Substantia nigra (tissue), 51 donors: ENCODE measurements at places on chromosomes 7 and 10.

DNA sequence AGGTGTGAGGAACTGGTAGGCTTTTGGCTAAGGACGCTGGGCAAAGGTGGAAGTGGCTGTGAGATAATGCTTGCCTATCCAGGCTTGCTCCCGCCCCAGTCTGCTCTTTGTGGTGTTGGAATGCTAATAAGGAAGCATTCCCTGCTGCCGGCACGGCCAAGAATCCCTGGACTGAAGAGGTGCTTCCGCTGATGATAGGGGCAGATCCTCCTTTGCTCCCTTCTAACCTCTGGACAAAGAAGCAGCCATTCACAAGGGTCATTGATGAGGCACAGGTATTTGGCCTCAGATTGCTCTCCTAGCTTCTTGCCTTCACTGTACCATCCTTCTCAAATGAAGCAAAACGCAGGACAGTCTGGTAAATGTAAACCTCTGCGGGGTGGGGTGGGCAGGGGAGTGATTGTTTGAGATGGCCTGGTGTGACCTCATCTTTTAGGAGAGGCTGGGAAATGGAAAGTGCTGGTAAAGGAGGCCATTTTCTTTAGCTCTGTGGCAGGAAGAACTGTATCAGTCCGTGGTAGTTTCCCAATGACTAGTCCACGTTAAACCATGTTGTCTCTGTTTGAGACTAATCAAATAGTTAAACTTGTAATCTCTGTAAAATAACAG, 1.7 kb downstream of the PGAM1 start:
- no peak for DNase-seq

DNA sequence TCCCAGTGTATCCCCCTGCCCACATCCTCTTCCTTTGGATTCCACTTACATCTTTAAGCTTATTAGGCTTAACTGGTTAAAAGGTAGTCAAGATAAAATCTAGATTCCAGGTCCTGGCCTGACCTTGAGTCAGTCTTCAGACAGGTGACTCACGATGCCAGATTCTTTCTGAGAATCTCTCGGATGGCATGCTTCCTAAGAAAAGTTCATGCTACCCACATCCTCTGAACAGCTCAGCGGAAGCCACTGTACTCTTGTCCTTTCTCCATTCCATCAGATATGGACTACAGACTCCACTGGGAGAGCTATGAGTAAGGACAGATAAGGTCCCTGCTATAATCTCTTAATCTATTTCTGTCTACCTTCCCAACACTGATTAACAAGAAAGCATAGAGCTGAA, 43.4 kb downstream of the DNMBP start:
- DNase-seq: no peak

DNA sequence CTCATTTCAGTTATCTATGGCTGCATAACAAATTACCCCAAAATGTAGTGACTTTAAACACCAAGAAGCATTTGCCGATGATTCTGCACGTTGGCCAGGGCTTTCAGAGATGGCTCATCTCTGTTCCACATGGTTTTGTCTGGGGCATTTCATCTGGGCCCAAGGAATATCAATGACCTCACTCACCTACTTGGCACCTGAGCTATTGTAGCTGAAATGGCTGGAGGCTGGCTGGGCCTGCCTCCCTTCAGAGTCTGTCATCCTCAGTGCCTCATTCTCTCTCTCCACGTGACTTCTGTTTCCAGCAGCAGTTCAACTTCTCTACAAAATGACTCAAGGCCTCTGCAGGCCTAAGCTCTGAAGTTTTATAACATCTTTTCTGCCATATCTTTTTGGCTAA, 119.4 kb upstream of the PRR15 start:
- no peak for DNase-seq

GRCh38 chr10:106181501-106181900, 983.0 kb downstream of the SORCS1 start:
- no peak for DNase-seq

- DNase-seq: peak; percentile 81
These were observed at the start of gene TSC22D4 for GRCh38 chr7:100478958-100479660. Gene TSC22D4, minus strand, starts transcription at chr7:100479214. Its CDS starts 1,176 bp downstream, at chr7:100478038.

DNA sequence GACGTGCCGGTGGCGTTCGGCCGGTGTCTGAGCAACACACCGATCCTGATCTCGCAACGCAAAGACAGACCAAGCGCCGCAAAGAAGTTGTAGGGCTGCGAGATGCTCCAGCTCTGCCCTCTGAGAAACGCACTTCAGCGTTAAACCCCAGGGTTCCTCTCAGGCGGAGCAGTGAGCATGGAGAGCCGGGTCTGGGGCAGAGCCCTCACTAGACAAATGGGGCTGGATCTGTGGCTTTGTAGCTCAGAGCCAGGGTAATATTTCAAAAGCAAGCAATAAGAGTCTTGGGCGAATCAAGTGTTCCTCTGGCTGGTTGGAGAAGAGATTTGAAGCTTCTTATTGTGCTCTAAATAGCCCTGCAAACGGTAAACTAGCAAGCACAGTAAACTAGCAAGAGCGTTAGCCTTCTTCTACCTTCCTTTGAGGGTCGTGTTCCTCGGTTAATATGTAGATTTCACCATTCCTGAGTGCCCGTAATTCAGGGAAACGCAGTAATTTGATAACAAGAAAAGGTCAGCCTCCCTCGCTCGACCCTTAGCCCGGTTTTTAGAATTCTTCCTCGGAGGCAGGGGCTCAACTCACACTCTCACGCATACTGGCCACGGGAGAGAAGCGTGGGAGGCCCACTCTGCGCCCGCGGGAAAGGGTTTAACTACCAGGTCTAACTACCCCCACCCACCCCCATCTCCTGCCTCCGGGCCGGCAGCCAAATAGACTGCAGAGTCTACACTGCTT, 6.7 kb downstream of the SKAP2 start:
- no peak for DNase-seq

DNA sequence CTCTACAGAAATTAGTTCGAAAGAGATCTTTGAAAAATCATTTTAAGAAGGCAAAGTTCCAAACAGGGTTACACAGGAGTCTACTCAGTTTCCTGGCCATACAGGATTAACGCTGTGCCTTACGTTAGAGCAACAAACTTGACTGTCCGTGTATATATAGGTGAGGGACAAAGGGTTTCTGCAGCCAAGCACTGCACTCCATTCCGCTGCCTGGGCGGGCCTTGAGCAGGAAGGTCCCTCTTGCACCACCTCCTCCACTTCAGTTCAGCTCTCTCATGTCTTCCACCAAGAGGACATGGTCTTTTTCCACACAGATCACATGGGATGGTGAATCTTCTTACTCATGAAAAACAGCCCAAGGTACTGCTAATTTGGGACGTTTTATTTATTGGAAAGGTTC, 43.2 kb downstream of the MCMBP start:
- DNase-seq: no peak

GRCh38 chr7:156612930-156613329, 27.6 kb upstream of the RNF32 start:
- DNase-seq: no peak

GRCh38 chr7:133797818-133798520, 329.2 kb upstream of the LRGUK start:
- no peak for DNase-seq

- DNase-seq: no peak
These were observed 143.3 kb downstream of the ANK3 start for GRCh38 chr10:60246382-60246781.

- no peak for DNase-seq
These were observed 488.5 kb downstream of the MDFIC start for GRCh38 chr7:115410434-115410820.

DNA sequence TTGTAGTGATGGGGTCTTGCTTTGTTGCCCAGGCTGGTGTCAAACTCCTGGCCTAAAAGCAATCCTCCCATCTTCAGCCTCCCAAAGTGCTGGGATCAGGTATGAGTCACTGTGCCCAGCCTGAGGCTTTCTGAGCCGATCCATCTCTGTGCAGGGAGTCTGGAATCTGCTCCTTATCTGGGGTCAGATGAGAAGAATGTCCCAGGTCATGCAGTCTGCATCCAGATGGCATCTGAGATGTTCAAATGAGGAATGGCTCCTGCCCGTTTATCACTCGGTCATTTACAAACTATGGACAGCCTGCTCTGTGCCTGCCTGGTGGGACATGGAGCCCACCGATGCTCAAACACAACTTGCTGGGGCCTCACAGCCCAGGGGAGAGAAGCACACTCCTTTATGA, 11.1 kb upstream of the SLC18A3 start:
- no peak for DNase-seq

DNA sequence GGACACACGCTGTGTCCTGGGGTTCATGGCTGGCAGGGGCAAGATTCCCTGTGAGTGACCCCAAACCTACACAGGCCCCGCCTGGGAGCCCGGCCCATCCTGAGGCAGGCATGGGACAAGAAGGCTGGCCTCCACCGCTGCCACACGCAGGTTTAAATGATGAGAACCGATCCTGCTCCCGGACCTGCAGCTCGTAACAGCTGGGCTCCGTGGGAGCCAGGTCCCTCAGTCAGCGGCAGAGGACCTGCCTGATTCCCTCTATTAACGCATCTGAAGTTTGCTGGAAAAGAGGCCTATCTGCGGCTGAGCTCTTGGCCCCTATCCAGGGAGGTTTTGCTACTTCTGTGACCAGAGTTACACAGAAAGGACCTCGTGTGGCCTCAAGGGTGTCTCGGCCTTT, 112.3 kb downstream of the VIPR2 start:
- DNase-seq: no peak

DNA sequence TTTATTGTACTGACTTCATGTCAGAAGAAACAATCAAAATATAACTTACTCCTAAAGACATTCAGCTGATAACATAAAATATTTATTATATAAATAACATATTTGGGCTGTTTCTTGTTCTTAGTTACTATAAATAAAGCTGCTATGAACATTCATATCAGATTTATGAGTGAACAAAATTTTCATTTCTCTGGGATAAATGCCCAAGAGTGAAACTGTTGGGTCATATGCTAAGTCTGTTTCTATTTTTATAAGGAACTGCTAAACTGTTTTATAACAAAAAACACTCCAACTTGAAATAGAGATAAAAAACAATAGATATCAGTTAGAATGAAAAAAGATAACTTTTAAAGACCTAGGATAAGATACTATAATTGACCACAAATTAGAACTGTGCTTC, 26.5 kb upstream of the CC2D2B start:
- no peak for DNase-seq

DNA sequence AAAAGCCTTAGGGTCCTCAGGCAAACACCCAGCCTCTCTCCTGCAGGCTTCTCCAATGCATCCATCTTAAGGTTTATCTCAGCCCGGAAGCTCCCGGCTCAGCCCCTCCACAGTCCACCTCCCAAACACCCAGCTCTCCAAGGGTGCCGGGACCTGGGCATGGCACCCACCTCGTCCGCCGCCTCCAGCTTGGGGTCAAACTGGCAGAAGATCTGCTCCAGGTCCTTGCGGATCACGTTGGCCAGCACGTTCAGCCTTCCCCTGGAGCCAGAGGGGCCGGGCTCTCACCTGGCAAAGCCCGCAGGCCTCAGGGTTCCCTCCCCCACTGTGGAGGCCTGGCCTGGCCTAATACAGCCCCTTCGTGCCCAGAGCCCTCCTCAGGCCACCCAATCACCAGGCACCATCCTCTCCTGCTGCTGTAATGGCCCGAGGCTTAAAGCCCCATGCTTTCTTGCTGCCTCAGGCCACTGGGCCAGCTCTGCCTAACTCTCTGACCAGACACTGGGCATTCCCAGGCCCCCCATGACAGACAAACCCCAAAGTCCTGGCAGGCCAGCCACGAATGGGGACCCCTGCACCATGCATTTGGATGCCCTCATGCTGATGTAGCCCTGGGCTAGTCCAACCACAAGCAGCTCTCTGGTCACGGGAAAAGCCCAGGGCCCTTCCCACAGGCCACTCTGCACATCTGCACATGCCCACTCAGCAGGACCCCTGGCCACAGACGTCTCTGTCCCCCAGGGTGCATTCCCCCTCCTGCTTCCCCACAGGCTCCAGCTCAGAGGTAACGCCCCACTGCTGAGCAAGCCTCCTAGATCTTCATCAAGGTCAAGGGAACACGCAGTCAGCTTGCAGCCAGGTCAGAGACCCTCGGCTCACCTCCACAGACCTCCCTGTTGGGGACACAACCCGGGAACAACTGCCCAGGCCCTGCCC, 12.3 kb downstream of the OGDHL start:
- no peak for DNase-seq

DNA sequence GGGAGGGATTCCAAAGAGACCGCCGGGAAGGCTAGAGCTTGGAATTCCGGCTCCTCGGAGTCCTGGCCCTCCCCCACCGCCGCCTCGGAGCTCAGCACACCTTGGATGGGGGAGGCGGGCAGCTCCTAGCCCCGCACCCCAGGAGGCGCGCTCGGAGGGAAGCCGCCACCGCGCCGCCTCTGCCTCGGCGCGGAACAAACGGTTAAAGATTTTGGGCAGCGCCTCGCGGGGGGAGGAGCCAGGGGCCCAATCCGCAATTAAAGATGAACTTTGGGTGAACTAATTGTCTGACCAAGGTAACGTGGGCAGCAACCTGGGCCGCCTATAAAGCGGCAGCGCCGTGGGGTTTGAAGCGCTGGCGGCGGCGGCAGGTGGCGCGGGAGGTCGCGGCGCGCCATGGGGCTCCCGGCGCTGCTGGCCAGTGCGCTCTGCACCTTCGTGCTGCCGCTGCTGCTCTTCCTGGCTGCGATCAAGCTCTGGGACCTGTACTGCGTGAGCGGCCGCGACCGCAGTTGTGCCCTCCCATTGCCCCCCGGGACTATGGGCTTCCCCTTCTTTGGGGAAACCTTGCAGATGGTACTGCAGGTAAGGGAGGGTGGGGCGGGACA, at the start of gene CYP26A1:
Gene CYP26A1 (plus strand): TSS at position 355 of the 608 bp plus-strand sequence. CDS start 42 bp downstream, at position 397.
- no peak for DNase-seq

GRCh38 chr7:28509251-28510025, 97.1 kb downstream of the CREB5 start:
- no peak for DNase-seq

- peak; percentile 51 for DNase-seq
These were observed 97.7 kb downstream of the SH3PXD2A start for GRCh38 chr10:103757531-103758293.

DNA sequence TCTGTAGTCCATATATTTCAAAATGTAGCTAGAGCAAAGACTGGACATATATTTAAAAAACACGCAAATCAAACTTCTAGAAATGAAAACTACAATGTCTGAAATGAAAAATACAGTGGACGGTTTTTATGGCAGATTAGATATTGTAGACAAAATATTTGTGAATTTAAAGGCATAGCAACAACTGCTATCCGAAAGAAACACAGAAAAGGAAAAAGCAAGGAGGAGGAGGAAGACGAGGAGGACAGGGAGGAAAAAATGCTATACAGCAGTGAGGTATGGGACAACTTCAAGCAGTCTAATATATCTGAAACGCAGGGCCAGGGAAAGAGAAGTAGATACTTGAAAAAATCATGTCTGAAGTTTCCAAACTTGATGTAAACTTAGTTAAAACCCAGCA, 13.3 kb downstream of the WASL start:
- DNase-seq: no peak
